Left lobe of liver (tissue), 2 donors: ENCODE measurements at places on chromosomes 4 and X.

DNA sequence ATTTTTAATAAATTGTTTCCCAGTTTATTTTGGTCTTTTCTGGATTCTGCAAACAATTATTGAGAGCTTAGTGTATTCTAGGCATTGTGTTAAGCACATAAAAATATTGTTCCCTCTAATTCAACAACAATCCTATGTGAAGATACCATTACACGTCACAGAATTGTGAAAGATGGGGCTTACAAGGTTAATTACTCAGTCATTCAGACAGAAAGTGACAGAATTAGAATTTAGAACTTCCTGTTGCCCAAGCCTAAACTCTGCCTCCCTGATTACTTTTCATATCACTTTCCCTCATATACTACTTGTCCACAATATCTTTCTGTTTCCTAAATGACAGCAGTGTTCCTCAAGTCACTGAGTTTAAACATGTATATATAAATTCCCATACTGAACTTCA lies 186.7 kb upstream of the VEGFC start:
- DNase-seq = no peak

DNA sequence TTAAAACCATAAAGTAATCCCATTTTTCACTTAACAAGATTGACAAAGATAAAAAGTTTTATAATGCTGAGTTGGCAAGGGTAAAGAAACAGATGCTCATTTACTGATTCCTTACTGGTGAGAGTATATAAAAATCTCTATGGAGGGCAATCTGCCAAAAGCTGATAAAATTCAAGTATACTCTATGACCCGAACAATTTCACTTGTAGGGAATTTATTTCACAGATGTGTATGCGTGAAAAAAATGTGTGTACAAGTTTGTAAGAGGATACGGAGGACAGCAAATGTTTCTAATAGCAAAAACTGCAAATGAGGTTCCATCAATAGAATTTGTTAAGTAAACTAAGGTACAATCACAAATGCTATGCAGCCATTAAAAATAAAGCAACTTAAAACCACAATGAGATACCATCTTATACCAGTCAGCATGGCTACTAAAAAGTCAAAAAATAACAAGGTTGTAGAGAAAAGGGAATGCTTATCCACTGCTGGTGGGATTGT lies 23.4 kb downstream of the DHX15 start:
- no peak for DNase-seq

DNA sequence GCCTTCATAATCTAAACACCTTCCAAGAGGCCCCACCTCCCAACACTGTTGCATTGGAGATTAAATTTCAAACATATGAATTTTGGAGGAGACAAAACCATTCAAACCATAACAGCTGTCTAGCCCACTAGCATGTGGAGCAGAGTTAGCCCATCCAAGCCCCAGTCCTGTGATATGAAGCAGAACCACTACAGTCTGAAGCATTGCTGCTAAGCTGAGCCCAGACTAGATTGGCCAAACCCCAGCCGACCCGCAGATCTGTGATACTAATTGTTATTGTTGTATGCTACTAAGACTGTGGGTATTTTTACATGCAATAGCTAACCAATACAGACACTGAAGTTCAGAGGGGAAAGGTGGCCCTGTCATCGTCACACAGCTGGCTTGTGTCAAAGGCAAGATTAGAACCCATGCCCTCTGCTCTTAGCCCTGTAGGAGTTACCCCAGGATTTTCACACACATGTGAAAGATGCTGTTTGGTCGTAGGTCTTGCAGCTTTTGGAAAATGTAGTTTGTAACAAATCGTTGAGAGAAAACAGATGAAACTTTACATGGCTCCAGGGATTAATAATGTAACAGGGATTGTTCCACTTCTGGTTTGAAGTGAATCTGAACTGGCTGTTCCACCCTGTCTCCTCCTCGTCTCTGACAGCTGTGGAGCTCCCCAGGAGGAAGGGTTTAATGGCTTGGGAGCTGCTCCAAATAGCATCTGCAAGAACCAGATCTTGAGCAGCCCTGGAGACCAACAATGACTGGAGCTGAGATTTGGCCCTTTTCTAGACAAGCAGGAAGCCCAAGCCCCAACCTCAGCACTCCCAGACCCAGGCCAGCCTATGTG lies 517.5 kb downstream of the MID1IP1 start:
- DNase-seq = no peak

DNA sequence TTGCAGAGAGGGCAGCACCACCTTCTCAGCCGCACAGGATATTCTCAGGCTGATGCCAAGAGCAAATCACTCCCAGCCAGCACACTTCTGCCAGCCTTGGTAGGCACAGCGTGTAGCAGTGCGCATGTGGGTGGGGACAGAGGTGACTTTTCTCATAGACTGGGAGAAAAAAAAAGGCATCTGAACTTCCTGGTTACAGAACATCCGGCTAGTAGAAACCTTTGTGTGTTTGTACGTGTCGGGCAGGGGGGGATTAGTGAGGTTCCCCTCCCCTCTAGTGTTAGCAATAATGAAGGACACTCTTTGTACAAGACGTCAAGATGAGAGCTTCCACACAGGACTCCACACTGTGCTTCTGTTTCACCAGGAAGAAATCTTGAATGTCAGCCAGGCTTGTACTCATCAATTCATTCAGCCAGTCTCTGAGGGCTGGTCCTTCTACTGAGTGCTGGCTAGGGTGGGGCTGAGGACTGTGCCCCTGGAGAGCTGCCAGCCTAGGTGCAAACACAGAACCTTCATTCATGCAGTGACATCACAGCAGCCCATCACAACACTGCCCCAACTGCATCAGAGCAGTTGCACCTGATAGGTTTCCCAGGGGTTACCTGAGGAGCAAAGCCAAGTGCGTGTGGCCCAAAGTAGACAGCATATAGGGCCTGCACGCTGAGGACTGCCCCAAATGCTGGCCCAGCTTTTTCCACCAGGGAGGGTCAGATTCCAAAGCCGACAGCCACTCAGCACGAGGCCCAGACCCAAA lies 34.7 kb downstream of the SLC25A5 start:
- peak; percentile 55 for DNase-seq

- no peak for DNase-seq
Observed at GRCh38 chr4:38535717-38536116, 128.3 kb upstream of the KLF3 start.

GRCh38 chr4:30763321-30763727 lies 43.2 kb downstream of the PCDH7 start:
- DNase-seq = no peak

- DNase-seq = no peak
Observed at GRCh38 chrX:150411656-150412055, 48.5 kb downstream of the MAMLD1 start.

DNA sequence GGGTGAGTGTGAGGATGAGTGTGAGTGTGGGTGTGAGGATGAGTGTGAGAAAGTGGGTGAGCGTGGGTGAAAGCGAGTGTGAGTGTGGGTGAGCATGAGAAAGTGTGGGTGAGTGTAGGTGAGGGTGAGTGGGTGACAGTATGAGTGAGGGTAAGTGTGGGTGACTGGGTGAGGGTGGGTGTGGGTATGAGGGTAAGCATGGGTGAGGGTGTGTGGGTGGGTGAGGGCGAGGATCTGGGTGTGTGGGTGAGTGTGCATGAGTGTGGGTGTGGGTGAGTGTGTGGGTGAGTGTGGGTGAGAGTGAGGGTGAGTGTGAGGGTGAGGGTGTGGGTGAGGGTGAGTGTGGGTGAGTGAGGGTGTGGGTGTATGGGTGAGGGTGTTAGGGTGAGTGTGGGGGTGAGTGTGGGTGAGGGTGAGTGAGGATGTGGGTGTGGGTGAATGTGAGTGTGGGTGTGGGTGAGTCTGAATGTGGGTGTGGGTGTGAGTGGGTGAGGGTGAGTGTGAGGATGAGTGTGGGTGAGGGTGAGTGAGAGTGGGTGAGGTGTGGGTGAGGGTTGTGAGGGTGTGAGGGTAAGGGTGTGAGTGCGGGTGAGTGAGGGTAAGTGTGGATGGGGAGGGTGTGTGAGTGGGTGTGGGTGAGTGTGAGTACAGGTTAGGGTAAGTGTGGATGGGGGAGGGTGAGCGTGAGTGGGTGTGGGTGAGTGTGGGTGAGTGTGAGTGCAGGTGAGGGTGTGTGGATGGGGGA lies 48.9 kb downstream of the ING2 start:
- no peak for DNase-seq

DNA sequence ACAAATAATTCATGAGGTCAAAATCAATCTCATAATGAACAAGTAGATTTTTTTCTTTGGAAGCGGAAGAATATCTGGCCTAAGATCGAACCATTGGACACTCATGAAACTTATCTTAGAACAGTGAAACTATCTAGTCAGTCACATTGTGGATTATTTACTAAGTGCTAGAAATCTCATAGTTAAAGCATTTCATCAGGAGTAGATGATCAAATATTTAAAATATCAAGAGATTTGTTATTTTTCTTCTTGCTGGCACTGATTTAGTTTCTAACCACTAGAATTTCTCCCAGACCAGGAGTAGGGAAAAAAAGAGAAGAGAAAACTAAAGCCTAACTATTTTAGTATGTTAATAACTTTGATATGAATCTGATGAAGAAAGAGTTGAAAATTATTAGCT lies 105.5 kb downstream of the SHROOM3 start:
- no peak for DNase-seq

DNA sequence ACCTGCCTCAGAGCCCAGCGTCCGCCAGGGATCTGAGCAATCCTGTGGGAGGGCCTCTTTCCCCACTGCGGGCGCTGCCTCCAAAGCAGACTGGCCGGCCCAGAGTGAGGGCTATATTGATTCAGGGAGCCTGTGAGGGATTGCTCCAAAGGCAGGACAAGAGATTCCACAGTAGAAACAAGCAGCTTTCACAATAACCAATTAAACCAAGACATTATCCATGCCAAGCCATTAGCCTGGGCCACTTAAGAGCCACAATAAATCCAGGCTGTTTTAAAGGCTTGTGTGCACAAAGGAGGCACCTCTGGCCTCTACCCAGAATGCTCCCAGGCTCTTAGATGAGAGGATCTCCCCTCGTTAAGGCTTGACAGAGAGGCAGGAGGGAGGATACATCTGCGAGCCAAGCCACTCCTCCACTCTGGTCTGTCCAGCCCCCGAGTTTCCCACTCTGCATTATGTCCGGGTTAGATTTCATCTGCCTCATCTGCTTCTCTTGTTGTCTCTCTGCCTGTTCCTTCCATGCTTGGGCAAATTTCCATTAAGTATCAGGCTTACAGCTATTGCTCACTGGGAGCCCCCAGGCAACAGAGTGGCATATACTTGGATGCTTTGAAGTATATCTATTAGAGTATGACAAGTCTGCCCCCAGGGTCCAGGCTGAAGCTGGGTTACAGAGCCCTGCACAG lies 357.9 kb downstream of the UNC5C start:
- DNase-seq = no peak

DNA sequence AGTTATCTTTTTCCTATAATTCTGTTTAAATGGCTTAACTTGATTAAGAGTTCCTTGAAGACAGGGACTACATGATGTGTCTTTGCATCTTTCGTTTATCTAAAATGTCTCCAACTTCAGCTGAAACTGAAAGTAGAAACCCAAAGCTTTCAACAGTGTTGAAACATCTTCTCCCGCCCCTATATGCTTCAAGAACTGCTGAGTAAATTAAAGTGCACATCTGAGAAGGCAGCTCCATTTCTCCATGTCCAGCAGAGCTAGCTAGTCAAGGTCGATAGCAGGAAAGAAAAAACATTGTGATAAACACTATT lies 185.7 kb upstream of the TBL1X start:
- DNase-seq = no peak

- DNase-seq = no peak
Observed at GRCh38 chr4:172142281-172142741, 329.1 kb downstream of the GALNTL6 start.

DNA sequence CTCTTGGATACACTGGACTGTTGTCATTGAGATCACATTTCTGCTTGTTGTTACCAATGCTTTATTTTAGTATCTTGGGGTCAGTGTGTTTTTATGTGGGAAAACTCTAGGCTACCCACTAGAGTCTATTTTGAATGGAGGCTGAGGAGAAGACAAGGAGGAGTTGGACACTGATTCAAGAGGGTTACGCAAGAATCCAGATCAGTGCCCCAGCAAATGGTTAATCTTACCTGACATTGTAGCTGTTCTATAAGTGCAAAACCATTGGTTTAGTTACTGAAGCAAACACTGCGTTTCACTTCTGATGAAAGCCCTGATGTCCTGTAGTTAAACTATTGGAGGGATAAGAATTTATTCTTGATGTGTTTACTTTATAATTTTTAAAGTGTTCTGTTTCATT lies 331.1 kb upstream of the NR3C2 start:
- DNase-seq = no peak

GRCh38 chrX:106780664-106781377 lies 21.7 kb upstream of the TBC1D8B start:
- DNase-seq = no peak

DNA sequence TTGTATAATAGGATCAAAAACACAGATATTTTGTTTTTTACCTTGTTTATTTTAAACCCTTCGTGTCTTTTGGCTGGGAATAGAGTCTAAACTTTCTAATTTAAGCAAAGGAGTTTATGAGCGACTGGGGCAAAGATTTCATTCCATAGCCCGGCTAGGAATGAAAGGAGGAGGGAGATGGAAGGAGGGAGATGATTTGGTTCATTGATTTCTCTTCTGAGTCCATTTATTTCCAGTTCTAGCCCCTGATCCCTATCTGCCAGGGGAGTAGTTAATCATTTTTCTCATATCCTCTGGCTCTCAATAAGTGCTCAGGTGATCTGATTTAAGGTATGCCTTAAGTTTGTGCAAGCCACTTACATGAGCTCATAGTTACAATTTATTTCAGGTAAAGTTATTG lies 120.0 kb downstream of the SPRY1 start:
- DNase-seq = no peak

GRCh38 chrX:138298268-138298667 lies 413.2 kb downstream of the FGF13 start:
- DNase-seq = no peak

GRCh38 chrX:22194660-22194945 lies 78.1 kb upstream of the CBLL2 start:
- DNase-seq = no peak

GRCh38 chr4:104475652-104476051 lies 19.0 kb downstream of the CXXC4 start:
- DNase-seq = no peak

GRCh38 chr4:148373093-148373492 lies 69.1 kb downstream of the NR3C2 start:
- DNase-seq = no peak

DNA sequence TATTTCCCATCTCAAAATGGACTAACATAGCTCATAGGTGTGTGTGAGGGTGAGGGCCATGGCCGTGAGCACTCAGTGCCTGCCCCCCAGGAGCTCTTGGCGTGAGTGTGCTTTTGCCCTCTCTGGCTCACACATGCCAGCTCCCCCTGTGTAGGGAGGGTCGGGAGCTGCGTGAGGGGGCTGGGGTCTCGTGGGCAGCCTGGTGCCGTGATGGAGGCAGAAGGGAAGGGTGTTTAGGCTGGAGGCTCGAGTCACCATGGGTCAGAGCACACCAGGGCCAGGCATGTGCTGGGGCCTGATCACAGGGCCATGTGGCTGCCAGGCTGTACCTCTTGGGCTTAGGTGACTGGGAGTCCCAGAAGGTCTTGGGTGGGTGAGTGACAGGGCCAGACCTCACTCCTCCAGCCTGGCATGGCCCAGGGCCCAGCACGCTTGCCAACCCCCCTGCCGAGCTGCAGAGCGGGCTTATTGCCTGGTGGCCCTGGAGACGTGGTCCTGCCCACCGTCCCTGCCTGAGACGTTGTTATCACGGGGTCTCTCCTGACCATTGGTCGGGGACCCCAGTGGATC lies 44.0 kb downstream of the ADRA2C start:
- no peak for DNase-seq

- no peak for DNase-seq
Observed at GRCh38 chr4:143581331-143581946, 67.9 kb downstream of the SMARCA5 start.

- DNase-seq = no peak
Observed at GRCh38 chr4:159296061-159296460, 193.2 kb downstream of the RAPGEF2 start.

GRCh38 chr4:88729146-88729760 lies 31.6 kb upstream of the NAP1L5 start:
- DNase-seq = no peak
